ENCODE measurements at places on chromosomes 5 and 9.

DNA sequence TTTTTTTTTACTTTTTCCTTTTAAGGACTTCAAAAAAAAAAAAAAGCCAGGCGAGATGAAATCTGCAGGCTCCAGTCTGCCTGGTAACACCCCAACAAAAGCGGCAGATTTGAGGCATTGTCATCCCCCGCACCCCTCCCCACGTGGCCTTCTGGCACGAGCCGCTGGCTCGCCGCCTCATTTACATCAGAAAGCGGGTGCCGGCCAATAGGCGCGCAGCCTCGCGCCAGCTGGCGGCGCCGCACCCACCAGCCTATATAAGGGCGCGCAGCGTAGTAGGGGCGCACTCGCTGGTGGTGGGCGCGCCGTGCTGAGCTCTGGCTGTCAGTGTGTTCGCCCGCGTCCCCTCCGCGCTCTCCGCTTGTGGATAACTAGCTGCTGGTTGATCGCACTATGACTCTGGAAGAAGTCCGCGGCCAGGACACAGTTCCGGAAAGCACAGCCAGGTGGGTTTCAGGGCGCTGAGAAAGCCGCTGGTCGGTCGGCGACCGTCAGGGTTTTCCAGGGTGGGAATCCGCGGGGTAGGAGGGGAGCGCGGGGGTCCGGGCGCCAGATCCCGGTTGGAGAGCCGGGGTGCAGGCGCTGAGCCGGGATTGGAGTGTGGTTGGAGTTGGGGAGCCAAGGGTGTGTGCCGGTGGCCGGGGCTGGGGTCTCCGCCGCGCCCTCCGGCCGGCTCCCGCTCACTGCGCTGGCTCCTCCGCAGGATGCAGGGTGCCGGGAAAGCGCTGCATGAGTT lies at the start of gene GADD45G:
TSS of gene GADD45G (plus strand) at position 284 of the 736 bp plus-strand sequence. CDS start at position 394, 110 bp downstream.
- DNase-seq, result peak; percentile 87

DNA sequence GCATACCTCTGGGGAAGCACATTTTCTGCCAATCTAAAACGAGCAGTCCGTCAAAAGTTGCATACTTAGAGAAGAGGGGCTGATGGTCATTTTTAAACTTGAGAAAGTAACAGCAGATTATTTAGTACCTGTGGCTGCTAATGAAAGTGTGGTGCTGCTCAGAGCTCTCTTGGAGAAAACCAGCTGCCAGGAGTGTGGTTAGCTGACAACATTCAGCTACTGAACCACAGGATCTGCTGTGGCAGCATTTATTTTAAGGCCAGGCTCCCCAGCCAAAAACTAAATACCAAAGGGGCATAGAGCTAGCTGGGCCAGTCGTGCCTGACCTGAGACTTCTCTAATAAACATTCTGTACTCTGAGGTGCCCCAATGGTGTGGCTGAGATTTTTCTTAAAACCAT lies 203.6 kb downstream of the EDIL3 start:
- no peak for DNase-seq

GRCh38 chr5:160445132-160445531 lies 23.5 kb downstream of the PTTG1 start:
- no peak for DNase-seq

GRCh38 chr5:318931-319601 lies 2.4 kb upstream of the AHRR start:
- DNase-seq, result no peak

- DNase-seq, result no peak
These were observed 42.5 kb upstream of the CFAP157 start for GRCh38 chr9:127664324-127664677.

DNA sequence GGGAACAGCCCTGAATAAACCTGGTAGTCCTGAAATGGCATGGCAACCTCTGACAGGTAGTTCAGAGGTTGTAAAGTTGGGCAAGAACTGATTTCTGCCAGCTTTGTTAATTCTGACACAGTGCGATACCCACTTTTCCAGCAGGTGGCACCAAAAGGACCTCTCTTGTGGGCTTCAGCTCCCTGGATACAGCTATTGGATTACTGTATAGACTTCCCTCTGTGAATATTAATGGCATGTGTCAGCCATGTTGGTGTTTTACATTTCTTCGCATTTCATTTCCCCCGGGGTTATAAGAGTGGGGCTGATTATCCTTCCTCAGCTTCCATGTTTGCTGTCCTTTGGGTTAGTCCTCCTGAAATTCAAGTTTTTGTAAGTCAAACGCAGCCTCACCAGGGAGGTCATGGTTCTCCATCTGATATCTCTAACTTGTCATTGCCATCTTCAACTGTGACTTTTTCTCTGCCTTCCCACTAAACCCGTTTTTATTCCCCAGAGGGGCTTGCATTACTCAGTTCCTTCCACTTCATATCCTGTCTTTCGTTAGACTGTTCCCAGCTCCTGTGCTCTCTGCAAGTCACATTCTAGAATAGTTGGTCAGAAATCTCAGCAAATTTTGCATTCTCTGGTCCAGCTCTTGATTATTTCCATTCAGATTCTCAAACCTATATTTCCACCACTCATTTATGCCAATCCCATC lies 135.6 kb downstream of the LIFR start:
- DNase-seq, result peak; percentile 68

DNA sequence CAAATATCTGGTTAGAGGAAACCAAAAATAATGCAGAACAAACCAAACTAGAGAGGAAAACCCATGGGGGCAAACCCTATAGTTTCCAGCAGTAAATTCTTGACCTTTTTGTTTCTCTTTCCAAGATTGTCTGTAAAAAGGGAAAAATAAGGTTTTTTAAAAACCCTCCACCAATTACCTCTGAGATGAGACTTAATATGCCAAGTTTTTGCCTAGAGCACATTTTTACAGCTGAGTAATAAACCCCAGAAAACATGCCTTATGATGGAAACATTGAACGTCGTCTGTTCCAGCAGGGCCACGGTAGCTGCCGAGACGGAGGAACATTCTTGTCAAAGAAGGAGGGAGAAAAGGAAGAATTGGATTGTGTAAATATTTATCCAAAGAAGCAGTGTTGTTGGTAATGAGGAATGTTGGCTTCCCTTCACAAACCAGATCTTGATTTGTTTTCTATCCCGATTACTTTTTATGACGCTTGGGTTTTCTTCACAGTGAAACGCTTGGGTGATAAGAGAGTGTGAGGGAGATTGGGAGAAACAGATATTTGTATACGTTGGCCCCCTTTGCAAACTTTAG lies 17.3 kb upstream of the MSX2 start:
- no peak for DNase-seq

- DNase-seq, result no peak
These were observed 23.1 kb downstream of the NDUFS6 start for GRCh38 chr5:1824109-1824821.

- no peak for DNase-seq
These were observed 35.2 kb downstream of the ZNF366 start for GRCh38 chr5:72472031-72472430.

GRCh38 chr9:137470785-137471184 lies 11.7 kb upstream of the NSMF start:
- DNase-seq, result no peak

- DNase-seq, result no peak
These were observed 8.1 kb upstream of the ARSB start for GRCh38 chr5:78993165-78993564.

- DNase-seq, result no peak
These were observed 174.7 kb downstream of the WDR70 start for GRCh38 chr5:37553720-37554404.

DNA sequence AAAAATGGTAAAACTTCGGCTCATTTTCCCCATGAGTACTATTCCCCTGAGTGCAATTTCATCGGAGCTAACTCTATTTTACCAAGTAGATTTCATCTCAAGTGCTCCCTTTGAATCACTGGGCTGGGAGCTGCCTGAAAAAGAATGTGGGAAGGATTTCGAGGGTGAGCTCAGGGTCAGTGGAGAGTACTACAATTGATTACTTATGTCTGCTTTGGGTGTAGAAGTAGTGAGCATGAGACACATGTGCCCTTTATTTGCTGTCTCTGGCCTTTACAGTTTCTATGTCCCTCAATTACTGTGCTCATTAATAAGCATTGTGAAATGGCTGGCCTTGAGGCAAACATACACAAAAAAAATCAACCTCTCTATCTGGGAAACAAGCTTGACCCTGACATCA lies 172.7 kb upstream of the RFX3 start:
- no peak for DNase-seq

- no peak for DNase-seq
These were observed 41.7 kb downstream of the KCNV2 start for GRCh38 chr9:2758898-2759510.

DNA sequence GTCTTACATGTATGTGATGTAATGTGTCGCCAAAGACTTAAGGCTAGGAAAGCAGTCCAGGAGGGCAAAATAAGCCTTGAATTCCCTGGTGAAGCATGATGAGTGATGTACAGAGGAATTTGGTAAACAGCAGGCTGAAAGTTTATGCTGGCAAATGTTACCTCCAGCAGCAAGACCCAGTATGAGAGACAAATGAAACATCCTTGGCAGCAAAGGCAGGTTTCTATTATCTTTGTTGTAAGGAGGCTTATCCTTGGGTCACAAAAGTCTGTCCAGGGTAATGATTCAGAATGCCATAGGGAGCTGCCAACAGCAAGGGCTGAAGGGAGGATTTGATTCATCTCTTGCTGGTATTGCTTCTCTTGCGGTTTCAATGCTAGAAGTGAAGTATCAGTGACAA lies 75.9 kb upstream of the HTR4 start:
- no peak for DNase-seq

GRCh38 chr5:103456476-103456875 lies 106.1 kb downstream of the NUDT12 start:
- no peak for DNase-seq

GRCh38 chr5:178404987-178405386 lies 172.4 kb upstream of the PHYKPL start:
- DNase-seq, result no peak

GRCh38 chr5:120806202-120806601 lies 342.1 kb downstream of the PRR16 start:
- DNase-seq, result no peak

GRCh38 chr5:16542236-16542635 lies 74.6 kb downstream of the RETREG1 start:
- no peak for DNase-seq

- no peak for DNase-seq
These were observed 484.6 kb upstream of the PIK3R1 start for GRCh38 chr5:67730917-67731474.

DNA sequence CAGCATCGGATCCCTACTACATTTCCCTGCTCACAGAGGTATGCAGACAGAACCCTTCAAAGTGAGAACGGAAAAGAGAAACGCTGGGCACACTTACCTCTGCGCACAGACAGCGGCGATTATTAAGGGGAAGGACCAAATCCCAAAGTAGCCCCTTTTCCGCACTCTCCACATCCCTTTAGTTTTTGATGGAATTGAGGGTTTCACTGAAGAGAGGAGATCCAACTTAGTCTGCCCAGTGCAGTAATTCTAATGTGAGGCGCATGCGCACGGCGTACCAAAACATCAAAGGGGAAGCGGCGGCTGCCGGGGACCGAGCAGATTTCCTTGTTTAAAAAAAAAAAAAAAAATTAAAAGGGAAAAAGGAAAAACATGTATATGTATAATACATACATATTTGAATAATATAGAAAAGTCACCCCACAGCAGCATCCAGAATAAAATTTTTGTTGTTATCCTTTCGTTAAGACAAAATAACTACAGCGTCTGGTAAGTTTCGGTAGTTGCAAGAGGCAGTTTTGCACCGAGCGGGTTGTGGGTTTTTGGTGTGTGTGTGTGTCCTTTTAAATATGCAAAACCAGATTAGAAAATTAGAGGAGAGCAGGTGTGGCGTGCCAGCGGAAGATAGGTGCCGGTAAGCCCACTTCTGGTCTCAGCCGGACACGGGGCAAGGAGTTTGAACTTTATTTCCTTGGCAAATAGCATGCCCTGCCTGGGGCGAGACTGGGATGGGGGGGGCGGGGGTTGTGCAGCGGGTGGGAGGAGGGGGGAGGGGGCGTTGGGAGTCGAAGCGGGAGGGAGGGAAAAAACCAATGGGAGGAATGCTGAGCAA lies at the start of gene GABRB2:
TSS of gene GABRB2 (minus strand) at position 256 of the 832 bp plus-strand sequence. CDS start at position 174, 82 bp downstream.
- DNase-seq, result peak; percentile 53

DNA sequence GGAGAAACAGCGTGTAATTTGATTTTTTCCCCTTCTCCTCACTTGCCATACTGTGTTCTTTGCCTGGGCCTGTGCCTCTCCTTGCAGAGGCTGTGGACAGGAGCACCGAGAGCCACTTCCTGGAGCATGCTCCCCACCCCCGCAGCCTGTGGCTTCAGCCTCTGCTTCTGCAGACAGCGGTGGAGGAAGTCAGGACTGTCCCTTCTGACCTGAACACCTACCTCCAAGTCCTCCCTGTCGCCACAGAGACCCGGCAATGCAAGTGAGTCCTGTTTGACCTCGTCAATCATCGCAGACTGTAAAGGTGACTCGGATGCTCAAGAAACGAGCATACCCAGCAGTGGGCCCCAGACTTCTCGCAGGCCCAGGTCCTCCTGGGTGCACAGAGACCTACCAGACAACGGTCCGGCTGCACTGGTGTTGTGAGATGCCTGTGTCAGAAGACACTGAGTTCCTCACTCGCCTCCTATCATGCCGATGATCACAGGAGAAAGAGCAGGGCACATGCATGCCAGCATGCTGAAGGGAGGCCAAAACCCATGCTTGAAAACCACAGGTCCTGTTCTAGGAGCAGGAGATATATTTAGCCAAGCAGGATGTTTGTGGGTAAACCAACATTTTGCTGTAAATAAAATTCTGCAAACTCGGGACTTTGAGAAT lies 198.8 kb downstream of the AUH start:
- DNase-seq, result no peak

DNA sequence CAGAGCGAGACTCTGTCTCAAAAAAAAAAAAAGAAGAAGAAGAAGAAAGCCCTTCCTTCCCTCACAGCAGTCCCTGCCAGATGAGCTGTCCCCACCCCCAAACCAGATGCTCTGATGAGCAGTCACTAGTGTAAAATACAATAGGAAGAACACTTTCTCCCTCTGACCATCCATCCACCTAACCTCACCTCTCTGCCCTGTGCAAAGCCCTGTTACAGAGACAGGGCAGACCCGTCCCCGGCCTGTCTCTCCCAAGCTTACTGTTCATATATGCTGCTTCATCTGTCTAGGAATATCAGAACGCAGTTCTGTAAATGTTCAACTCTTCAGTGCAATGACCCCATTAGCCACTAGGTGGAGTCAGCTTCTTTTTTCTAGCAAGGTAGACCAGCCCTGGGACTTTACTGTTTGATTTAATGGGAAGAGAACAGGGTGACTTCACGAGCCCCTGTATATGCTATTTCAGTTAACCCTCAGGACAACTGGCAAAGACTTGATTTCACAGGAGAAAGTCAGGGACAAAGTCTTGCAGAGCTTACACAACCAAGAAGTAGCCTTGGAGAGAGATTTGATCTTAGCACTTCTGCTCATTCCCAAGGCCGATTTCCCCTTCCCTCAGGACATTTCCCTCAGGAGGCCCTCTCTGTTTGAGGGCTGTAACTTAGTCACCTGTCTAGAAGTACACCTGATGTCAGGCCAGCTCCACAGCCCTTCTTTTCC lies 14.9 kb upstream of the FGFR4 start:
- DNase-seq, result peak; percentile 93

- DNase-seq, result no peak
These were observed 24.1 kb upstream of the VLDLR start for GRCh38 chr9:2597483-2597882.

DNA sequence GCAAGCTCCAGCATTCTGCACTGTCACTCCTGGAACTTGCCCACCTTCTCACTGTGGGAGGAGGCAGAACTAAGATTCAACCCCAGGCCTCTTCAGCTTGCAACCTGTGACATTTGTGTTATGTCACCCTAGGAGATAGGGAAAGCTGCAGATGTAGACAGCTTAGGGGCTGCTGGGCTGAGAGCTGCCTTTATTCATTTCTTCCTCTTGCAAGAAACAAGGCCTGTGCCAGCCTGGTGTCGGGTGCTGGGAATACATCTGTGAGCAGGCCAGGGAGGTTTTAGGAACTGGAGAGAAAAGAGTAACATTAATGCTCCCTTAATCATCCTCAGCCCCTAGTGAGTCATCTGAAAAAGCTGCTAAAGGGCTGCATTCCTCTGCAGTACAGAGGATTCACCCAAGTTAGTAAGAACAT lies 101.8 kb downstream of the FGF18 start:
- no peak for DNase-seq
